ENCODE measurements at places on chromosomes 7 and 10. TPM values are rescaled to one million over a fixed set of nuclear protein-coding genes. Genes with fewer than 3 reads are reported as not detected.

The CRHR2 gene
- not detected for total RNA-seq

The GRID1 gene
- total RNA-seq, result not detected

The GPR146 gene
- 1.2 TPM for total RNA-seq

The RBP4 gene
- total RNA-seq, result 1.9 TPM

The RBP3 gene
- not detected for total RNA-seq

The MMP21 gene
- 0.09 TPM for total RNA-seq

The COL28A1 gene
- 0.09 TPM for total RNA-seq

The SLC26A5 gene
- total RNA-seq, result not detected

The DNAH11 gene
- total RNA-seq, result 2.7 TPM

GRCh38 chr7:26145238-26145637, 6.8 kb upstream of the NFE2L3 start:
- no peak for DNase-seq

GRCh38 chr7:20157456-20157855, 59.7 kb downstream of the MACC1 start:
- DNase-seq, result no peak

DNA sequence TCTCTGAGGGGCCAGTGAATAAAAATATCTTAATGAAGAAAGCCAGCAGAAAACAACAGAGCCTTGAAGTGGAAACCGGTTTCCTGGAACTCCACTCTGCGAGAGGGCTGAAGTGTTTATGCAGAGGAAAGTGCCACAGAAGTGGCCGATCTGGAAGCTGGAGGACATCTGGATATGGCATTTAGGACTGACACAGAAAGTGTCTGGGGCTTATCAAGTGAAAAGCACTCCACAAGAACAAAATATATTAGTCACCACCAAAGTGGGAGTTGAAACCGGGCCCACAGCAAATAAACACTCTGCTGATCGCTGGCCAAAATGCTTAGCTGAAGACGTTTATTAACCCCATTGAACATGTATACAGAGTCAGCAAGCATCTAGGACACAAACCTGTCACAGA, 7.8 kb downstream of the NOD1 start:
- peak; percentile 90 for DNase-seq

GRCh38 chr10:23258516-23258915, 66.4 kb downstream of the PTF1A start:
- DNase-seq, result no peak

DNA sequence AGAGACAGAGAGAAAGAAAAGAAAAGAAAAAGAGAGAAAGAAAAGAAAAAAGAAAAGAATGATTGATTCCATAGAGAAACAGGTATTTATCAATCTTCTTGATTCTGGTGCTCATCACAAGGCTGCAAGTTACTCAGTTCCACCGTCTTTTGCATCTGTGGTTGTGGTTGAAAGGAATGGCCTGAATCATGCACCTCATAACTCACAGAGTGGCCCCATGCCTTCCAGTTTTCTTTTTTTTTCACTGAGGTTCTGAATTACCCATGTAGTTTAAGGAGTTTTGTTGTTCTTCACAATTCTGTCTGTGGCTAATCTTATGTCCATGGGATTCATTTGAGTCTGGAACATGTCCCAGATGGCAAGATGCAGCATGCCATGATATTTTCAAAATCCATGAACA, 156.0 kb downstream of the ZNF33B start:
- DNase-seq, result no peak

GRCh38 chr10:62390497-62391176, 16.5 kb downstream of the ZNF365 start:
- no peak for DNase-seq

GRCh38 chr7:131861620-131862346, 305.4 kb upstream of the PODXL start:
- peak; percentile 79 for DNase-seq

- no peak for DNase-seq
These were observed 19.1 kb downstream of the NACAD start for GRCh38 chr7:45069444-45070253.

- DNase-seq, result no peak
These were observed 25.5 kb upstream of the RBM33 start for GRCh38 chr7:155618708-155619633.

GRCh38 chr7:120738816-120739215, 119.1 kb downstream of the TSPAN12 start:
- DNase-seq, result no peak

- DNase-seq, result no peak
These were observed 1.9 kb upstream of the SNX13 start for GRCh38 chr7:17942231-17942630.

- DNase-seq, result no peak
These were observed 22.6 kb downstream of the RNF216 start for GRCh38 chr7:5758753-5759335.

GRCh38 chr10:80753612-80754011, 215.9 kb downstream of the SH2D4B start:
- DNase-seq, result no peak

GRCh38 chr10:70090951-70091350, 38.3 kb downstream of the MACROH2A2 start:
- DNase-seq, result no peak

DNA sequence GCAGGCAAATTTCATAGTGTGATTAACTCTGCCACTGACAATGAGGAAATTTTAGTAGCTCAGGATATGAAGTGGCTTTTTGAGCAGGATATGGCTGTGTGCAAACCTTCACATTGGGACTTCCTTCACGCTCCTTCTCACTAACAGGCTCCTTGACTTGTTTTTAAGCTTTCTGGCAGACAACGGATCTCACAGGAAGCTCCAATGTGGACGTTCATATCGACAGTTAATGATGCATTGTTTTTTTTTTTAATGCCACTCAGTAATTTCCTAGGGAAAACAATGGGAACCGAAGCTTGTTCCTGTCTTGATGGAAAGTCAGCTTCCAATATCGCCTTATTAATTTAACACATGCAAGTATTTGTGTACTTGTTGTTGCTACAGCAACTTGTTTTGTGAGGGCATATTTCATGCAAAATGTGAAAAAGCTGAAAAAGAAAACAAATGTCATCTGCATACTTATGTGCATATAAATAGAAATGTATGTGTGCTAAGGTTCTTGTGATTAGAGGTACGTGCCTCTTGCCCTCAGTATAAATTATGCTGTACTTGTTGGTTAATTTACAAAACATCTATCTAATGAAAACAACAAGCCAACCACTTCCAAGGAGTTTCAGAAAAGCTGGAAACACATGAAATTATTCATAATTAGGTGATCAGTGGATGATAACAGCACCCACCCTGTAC, 84.7 kb downstream of the NRP1 start:
- no peak for DNase-seq

GRCh38 chr7:28272461-28272877, 91.9 kb upstream of the JAZF1 start:
- DNase-seq, result peak; percentile 62

GRCh38 chr7:108535257-108535656, 9.3 kb upstream of the PNPLA8 start:
- DNase-seq, result no peak

DNA sequence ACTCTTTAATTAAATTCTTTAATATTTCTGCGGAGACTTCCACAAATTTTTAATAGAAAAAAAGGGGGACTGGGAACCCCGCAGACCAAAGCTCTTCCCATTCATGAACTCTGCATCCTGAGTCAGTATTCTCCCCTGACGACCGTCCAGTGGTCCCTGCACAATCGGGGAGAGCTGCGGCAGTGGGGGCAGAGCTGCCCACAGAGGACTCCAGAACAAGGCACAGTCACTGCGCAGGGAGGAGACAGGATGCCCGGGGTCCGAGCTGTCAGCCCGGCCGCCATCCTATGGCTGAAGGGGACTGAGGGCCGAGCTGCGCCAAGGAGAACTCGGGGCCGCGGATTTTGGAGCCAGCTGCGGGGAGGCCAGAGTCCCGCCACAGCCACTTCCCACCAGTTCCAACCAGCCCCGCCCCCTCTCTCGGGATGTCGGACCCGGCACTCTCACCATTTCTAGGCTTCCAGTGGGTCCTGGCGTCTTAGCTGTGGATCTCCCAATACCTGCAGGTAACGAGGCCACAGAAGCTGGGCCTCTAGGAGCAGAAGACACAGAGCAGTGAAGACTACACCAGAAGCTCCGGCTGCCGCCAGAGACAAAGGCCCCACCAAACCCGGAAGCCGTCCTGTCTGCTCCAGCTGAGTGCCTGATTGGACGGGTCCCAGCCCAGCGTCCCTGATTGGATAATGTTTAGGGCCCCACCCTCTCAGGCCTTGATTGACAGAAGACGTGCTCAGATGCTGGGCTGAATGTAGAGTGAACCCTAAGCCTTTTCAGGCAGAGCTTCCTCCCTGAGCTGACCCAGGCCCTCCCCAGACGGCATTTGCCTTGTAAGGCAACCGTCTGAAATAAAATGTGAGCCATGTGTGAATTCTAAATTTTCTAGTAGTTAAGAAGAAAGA, at the start of gene ERV3-1:
Gene ERV3-1, minus strand, starts transcription at position 594 of the 899 bp plus-strand sequence. CDS start 13,661 bp downstream, outside the sequence.
- DNase-seq, result peak; percentile 93

DNA sequence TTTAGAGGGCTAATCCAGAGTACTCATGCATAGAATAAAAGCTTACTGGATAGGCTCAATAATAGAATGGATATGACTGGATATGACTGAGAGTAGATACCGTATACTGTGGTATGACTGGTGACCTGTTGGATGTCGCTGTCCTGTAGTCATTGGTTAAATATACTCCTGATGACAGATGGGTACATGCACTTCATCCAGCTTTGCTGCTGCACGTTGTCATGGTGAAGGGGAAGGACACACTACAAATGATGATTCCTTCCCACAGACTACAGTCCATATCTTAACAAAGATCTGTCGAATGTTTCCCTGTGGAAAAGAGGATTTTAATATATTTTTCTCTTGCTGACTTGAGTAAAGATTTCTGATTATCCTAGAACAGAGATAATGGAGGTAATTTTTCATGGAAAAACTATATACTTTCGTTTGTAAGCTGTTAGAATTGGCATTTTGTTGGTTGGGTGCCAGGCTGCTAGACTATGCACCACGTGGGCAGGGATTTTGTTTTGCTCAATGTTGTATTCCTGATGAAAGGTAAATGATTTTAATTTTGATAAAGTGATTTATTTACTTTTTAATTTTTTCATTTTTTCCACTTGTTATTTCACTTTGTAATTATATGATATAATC, 97.3 kb downstream of the PPP1R9A start:
- no peak for DNase-seq

- DNase-seq, result no peak
These were observed 17.6 kb downstream of the DNTT start for GRCh38 chr10:96321822-96322221.

DNA sequence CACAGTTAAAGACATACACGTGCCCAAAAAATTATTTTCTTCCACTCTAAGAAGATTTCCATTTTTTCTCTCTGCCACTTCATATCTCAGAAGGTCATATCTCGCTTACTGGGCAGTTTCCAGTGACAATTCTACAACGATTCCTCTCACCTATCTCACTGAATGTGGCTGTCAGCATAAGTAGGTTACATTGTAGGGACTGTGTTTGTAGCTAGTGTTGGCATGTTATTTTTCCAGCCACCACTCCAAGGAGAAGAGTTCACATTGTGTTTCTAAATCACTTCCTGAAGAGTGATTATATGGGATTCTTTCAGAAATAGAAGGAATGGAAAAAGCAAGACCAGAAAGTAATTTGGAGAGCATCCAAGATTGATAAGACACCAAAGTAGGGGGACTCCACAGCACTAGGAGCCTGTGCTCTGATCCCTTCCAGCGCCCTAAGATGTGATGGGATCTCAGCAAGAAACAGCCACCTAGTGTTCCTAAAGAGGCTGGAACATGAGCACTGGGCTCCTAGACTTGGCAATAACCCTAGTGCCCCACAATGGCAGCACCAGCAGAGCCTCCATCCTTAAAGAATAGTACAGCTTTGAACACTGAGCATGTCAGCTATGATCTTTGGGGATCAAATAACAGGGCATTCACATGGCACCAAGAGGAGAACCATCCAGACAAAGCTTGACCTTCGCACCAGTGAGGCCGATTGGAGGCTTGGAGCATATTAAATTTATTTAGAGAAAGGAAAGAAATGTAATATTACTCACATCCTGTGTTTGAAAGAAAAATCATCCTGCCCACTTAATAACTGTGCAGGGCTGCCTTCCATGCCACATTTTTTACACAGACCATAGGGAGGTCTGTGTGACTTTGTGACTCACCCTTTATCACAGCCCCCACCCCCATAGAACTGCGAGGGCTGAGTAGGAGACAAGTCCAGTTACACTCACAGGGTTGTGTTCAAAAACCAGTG, 51.8 kb downstream of the CAV1 start:
- DNase-seq, result peak; percentile 93

DNA sequence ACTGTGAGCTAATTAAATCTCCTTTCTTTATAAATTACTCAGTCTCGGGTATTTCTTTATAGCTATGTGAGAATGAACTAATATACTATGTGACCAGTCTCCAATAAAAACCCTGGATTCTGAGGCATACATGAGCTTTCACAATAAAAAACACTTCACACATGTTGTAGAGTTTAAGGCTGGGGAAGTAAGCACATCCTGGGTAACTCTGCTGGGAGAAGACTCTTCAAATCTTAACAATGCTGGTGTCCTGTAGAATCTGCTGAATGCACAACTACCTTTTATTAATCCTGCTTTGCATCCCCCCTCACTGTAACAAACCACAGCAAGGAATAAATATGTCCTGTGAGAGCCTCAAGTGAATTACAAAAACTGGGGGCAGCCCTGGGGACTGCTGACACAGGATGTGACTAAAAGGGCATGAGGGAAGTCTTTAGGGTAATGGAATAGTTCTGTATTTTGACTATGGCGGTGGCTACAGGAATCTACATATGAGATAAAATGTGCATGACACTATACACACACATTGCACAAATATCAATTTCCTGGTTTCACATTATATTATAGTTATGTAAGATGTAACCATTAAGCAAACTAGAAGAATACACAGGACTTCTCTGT, 45.1 kb upstream of the KCTD7 start:
- no peak for DNase-seq

GRCh38 chr10:34960983-34961382, 129.2 kb downstream of the CUL2 start:
- DNase-seq, result peak; percentile 45

DNA sequence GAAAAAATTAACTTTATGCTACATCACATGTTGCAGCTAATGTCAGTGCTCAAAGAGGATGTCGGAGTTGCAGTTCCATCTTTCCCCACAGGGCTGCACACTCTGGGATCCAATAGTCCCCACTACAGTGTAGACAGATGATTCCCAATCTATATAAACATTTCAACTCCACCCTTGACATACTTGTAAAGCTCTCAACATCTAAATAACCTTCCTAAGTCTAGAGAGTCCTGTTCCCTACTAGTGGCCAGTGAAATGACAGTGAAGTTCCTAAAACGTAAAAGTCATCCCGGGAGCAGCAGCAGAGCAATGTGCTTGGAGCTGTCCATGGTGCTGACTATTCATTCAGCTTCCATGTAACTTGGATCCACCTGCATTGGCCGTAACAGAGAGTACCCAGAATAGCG, 145.1 kb downstream of the GRM8 start:
- DNase-seq, result peak; percentile 49

- no peak for DNase-seq
These were observed 292.8 kb downstream of the ANKRD7 start for GRCh38 chr7:118517275-118517674.

DNA sequence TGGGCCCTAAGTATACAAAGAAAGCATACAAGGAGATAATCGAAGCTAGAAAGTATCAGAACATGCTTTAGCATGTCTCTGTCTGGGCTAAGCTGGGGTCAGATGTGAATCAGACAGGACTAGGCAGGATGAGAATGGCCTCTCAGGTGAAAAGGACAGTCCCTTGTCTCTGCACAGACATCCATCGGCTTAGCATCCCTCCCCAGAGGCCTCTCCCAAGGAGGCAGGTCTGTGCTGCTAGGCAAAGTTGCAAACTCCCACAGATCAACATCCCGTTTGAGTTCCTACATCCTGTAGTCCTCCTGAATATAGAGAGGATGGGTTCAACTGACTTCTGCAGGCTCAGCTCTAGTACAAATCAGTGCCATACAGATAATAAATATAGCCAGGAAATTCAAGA, 24.5 kb downstream of the CHST15 start:
- no peak for DNase-seq

Measured in fibroblast of the aortic adventitia (primary cell).